Thyroid gland (tissue), 4 donors: ENCODE measurements at places on chromosomes 1 and 21.

- no peak for DNase-seq
- no peaks in the 10 kb centered on the region for H3K36me3 ChIP-seq
- no peak overlapping the region for H3K4me3 ChIP-seq
- H3K27me3 ChIP-seq = no peaks in the 10 kb centered on the region
- no peaks in the 10 kb centered on the region for H3K4me1 ChIP-seq
These were observed 81.6 kb downstream of the MATN1 start for GRCh38 chr1:30641572-30642353.

DNA sequence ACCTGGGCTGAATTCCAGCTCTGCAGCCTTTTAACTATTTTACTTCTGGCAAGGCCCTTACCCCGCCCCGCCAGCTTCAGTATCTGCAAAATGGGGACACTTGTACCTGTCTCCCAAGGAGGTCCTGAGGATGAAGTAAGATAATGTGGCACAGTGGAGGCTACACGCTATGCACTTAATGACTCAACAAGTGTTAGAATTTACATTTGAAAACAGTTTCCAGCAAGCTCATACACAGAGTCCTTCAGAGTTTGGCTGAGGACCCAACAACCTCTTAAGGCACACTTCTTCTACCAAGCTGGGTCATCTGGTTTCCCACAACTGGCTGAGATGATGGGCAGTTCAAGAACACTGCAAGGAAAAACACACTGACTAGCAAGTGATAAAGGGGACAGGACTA lies 30.2 kb upstream of the SLC22A15 start:
- DNase-seq = peak; percentile 79
- H3K27ac ChIP-seq = no peak overlapping the region
- H3K4me3 ChIP-seq = no peak overlapping the region
- no peaks in the 10 kb centered on the region for H3K36me3 ChIP-seq

GRCh38 chr1:41414716-41415306 lies 53.6 kb downstream of the FOXO6 start:
- no peaks in the 10 kb centered on the region for H3K4me1 ChIP-seq
- no peak overlapping the region for H3K27ac ChIP-seq
- H3K27me3 ChIP-seq = no peaks in the 10 kb centered on the region
- no peak overlapping the region for H3K4me3 ChIP-seq

DNA sequence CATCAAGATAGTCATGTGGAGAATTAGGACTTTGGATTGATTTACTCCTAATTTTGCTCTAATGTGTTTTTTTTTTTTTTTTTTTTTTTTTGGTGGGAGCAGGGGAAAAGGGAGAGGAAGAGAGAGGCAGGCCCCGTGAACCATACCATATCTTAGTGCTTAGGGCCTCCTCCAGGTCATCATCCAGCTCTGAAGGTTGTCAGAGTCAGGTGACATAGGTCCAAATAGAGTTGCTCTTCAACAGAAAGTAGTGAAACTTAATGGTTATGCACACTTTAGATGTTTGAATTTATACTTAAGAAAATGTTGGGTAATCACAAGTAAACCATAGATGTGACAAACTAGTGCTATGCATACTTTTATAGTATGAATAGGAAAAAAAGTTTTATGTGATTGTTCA lies 32.2 kb downstream of the CXADR start:
- H3K27me3 ChIP-seq = no peaks in the 10 kb centered on the region
- no peaks in the 10 kb centered on the region for H3K36me3 ChIP-seq
- peaks cover 42% of the 10 kb centered on the region for H3K4me1 ChIP-seq
- H3K4me3 ChIP-seq = no peak overlapping the region

- H3K4me1 ChIP-seq = peaks cover 19% of the 10 kb centered on the region
- no peak overlapping the region for H3K4me3 ChIP-seq
- no peaks in the 10 kb centered on the region for H3K36me3 ChIP-seq
These were observed 25.7 kb upstream of the BACE2 start for GRCh38 chr21:41142051-41142795.

DNA sequence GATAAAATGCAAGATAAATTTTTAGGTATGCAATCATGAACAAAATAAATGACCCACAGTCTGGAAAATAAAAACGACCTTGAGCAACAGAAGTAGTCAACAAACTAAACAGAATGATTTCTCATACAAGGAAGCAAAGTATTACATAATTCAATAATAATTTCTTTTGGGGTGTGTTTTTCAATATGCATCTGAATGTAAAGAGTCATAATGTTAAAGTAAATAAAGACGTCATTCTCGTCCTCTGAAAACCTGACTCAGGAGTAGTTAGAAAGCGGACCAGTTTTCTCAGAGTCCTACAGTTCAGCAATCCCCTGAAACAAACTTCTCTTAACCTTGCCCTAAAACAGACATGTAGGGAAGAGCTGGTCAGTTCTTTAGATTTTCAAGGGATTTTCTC lies 18.6 kb downstream of the CDC42BPA start:
- H3K4me3 ChIP-seq = no peak overlapping the region
- no peaks in the 10 kb centered on the region for H3K4me1 ChIP-seq
- H3K27ac ChIP-seq = no peak overlapping the region
- H3K27me3 ChIP-seq = no peaks in the 10 kb centered on the region
- no peaks in the 10 kb centered on the region for H3K36me3 ChIP-seq
- no peak for DNase-seq

DNA sequence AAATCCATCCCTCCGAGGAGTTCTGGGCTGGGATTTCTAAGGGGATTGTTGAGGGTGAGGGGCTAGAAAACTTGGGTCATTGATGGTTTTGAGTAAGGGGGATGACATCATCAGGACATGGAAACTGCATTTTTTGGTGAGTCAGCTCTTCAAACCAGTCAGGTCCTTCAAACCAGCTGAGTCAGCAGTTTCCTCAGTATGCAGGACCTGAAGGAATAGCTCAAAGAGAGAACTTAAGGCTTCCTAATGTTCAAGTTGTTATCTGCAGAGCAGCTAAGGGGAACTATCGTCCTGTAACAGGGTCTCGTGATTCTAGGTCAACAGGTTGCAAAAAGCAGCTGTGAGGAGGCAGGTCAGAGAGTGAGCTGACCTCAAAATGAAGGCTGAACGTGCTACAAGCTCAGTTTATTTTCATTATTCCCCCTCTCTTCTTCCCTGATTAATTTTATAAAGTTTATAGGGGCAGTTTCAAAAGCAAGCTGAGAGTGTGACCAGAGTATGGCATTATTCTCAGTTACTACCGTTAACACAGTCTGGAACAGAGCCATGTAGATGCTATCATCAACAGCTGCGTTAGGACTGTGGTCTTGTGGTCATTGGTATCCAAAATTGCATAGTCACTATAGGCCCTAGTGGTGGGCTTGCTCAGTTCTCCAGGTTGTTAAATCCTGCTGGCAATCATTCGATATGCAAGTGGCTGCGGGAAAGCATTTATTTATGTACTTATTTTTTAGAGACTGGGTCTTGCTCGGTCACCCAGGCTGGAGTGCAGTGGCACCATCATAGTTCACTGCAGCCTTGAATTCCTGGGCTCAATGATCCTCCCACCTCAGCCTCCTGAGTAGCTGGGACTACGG lies 10.7 kb upstream of the SDC3 start:
- H3K36me3 ChIP-seq = no peaks in the 10 kb centered on the region
- no peaks in the 10 kb centered on the region for H3K4me1 ChIP-seq
- no peaks in the 10 kb centered on the region for H3K27me3 ChIP-seq
- H3K4me3 ChIP-seq = no peak overlapping the region
- H3K27ac ChIP-seq = no peak overlapping the region
- DNase-seq = peak; percentile 36
